Left lobe of liver (tissue), 2 donors: ENCODE measurements at places on chromosomes 7 and 10. TPM values are rescaled to one million over a fixed set of nuclear protein-coding genes. Genes with fewer than 3 reads are reported as not detected.

DNA sequence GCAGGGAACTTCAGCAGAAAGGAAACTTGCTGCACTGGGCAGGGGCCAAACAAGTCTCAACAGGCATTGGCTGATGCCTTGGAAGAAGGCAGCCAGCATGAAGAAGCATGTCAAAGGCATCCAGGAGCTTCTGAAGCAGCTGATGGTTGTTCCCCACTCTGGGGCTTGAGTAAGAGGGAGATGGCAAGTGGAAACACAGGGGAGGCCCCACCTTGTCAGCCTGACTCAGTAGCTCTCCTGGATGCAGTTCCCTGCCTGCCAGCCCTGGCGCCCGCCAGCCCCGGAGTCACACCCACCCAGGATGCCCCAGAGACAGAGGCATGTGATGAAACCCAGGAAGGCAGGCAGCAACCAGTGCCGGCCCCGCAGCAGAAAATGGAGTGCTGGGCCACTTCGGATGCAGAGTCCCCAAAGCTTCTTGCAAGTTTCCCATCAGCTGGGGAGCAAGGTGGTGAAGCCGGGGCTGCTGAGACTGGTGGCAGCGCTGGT lies 96.5 kb downstream of the TACC2 start:
- no peak for DNase-seq

- no peak for DNase-seq
Measured at GRCh38 chr10:30463944-30464451, 30.0 kb downstream of the MAP3K8 start.

GRCh38 chr10:5996696-5997095 lies 19.4 kb upstream of the IL15RA start:
- DNase-seq = no peak

The CPN1 gene
- total RNA-seq = 46.9 TPM

- DNase-seq = peak; percentile 65
Measured at GRCh38 chr10:95560278-95561176, 644 bp downstream of the SORBS1 start.

The CRPPA gene
- 2.2 TPM for total RNA-seq
